ENCODE measurements at places on chromosomes 12 and 14.

- DNase-seq: no peak
These were observed 271.5 kb upstream of the TBX3 start for GRCh38 chr12:114955414-114956014.

- no peak for DNase-seq
These were observed 81.8 kb upstream of the CCDC198 start for GRCh38 chr14:57575482-57575881.

DNA sequence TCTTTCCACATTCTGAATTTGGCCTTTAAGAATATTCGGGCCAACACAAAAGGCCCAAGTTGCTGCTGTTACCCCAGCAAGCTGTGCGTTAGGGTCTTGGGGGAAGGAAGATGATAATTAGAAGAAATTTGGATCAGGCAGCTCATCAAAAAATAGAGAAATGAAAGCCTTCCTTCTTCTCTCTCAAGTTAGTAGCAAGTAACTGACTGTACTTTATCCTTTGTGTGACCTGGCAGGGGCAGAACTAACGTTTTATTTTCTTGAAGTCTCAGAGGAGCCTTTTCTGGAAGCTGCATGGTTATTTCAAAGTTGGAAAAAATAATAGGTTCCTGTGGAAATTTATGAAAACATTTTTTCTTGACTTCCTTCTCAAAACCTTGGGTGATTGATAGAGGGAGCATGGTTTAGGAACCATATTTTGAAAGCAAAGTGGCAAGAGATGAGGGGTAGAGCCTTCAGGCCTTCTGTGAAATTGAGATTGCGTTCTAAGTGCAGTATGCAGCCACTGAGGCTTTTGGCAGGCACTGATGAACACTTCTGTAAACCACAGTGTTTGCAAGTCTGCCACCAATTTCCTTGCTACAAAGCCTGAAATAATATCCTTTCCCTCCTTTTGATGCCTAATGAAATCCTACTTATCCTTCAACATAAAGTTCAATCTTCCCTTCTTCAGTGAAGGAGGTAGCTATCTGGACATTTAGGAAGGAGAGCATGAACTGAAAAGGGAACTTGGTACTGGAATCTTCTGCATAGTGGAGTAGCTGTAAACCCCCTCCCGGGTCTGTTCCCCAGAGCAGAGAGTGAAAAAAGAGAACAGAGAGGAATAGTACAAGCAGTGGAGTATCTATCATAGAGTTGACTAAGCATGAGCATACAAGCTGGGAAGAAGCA is 123.2 kb downstream of the FGD4 start:
- DNase-seq: peak; percentile 72

DNA sequence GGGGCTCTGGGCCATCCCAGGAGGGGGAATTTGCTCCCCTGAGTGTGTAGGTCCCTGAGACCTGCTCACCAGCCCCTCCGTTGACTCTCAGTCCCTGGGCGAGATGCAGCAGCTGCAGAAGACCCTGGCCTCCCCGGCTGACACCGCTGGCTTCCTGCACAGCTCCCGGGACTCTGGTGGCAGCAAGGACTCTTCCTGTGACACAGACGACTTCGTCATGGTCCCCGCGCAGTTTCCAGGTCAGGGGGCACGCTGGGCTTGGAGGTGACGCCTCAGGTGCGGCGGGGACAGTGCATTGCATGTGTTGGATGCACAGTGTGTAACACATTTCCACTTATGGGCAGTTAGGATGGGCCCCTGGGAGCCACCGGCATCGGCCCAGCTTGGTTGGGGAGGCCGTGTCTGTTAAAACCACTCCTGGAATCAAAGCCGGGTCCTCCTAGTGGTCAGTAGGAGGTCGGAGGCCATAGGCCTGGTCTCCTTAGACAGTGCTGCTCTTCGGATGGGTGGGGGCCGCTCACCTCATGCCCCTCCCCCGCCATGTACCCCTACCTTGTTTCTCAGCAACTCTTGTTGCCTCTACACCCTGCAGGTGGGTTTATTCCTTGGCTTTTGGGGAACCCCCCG is 17.1 kb upstream of the PUS1 start:
- no peak for DNase-seq

DNA sequence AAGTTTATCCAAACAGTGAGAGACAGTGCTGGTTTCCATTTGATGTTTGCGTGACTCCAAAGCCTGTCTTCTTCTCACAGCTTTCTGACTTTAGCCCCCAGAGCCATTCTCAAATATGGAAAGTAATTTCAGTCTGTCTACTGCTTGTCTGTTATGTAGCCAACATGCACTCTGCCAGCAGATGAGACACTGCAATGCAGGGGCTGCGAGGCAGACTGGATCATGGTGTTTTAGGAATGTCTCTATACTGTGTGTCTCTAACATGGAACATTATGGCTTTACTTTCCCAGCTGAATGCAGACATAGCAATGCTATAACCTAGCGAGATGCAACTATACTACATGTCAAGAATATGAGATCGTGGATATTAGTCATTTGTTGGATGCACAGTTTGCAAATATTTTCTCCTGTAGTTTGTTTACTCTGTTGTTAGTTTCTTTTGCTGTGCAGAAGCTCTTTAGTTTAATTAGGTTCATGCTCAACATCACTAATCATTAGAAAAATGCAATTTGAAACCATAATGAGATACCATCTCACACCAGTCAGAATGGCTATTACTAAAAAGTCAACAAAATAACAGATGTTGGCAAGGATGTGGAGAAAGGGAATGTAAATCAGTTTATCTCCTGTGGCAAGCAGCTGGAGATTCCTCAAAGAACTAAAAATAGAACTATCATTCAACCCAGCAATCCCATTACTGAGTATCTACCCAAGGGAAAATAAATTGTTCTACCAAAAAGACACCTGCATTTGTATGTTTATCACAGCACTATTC is 235.8 kb upstream of the TMTC1 start:
- no peak for DNase-seq

- no peak for DNase-seq
These were observed 30.9 kb downstream of the TBC1D15 start for GRCh38 chr12:71870416-71870815.

GRCh38 chr12:13376610-13377373 is 180.3 kb downstream of the EMP1 start:
- no peak for DNase-seq

DNA sequence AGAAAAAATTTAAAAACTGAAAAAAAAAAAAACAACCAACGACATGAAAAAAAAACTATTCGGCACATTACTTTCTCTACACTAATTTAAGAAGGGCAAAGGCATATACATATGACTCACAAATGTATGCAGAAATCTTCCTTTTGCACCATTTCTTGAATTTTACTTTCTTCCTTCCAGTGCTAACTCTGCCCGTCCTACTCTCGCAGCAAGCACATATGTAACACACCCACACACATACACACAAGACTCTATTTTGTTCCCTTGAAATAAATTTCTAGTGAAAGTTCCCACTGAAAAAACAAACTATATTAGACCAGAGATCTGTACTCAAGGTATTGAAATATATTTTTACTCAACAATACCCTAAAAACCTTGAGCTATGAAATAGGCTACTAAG is 14.6 kb downstream of the BTG1 start:
- DNase-seq: peak; percentile 40

GRCh38 chr12:75908961-75909605 is 122.5 kb downstream of the PHLDA1 start:
- no peak for DNase-seq

DNA sequence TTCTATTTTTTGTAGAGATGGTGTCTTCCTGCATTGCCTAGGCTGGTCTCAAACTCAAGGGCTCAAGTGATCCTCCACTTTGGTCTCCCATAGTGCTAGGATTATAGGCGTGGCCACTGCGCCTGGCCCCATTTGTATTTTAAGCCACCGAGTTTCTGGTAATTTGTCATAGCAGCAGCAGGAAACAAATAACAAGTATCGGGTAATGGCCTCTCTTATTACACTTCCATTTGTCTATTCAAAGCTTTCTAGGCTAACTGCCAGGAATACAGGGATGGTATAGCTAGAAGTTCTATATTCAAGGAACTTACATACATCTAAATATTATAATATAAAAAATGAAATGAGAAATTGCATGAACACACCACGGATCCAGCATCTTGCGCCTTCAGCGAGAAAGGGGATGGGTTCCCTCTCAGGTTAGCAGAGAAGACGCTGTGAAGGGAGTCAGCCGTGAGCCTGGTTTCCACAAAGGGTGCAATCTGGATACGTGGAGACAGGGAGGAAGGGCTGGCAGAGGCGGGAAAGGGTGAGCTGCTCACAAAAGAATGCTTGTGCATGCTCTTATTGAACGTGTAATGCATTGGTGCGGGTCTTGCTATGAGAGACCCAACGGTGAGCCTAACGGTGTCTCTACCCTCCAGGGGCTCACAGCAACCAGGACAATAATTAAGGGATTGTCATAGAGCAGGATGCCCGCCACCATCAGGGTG is 9.5 kb downstream of the BDKRB1 start:
- DNase-seq: no peak

GRCh38 chr12:5335069-5335468 is 96.8 kb upstream of the NTF3 start:
- no peak for DNase-seq

- peak; percentile 26 for DNase-seq
These were observed 2.9 kb downstream of the MMP17 start for GRCh38 chr12:131830914-131831571.

DNA sequence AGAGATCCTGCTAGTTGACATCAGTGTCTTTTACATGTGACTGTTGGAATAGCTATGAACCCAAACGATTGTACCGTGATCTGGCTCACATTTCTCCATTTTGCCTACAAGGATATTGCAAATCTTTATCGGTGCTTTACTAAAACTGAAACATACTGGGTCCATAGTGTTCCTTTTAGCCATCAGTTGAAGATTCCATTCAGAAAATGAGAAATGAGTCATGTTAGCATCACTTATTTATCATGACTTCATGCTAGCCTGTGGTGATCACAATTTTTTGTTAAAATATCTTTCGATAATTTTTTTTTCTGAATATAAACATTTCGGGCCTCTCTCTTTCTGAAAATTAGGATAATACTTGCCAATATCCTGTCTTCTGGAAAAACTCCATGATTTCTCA is 210.3 kb downstream of the EGLN3 start:
- no peak for DNase-seq

Measured in hippocampal formation (tissue), 2 donors.